ENCODE measurements at places on chromosomes 11 and 22.

GRCh38 chr11:32312865-32313403 lies 122.4 kb downstream of the WT1 start:
- no peak for DNase-seq

DNA sequence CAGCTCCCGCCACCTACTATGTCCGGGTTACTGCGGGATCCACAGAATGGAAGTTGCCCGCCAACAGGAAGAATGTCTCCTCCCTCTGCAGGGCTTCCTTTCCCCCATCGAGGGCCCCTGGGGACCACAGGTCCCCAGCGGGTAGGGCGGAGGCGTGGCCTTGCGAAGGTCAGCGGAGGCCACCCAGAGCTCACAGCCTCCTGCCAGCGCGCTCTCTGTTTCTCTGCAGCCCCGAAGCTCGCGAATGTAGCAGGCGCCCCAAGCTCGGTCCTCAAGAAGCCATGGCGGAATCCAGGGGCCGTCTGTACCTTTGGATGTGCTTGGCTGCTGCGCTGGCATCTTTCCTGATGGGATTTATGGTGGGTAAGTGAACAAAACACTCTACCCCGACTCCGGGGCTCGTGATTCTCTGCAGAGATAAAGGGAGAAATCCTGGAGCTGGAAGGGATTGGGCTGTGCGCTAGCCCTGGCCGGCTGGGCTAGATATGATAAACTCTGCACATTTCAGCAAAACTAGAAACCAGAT lies at the start of gene NAALAD2:
TSS of gene NAALAD2 (plus strand) at position 186 of the 526 bp plus-strand sequence. CDS start at position 282, 96 bp downstream.
- no peak for DNase-seq

DNA sequence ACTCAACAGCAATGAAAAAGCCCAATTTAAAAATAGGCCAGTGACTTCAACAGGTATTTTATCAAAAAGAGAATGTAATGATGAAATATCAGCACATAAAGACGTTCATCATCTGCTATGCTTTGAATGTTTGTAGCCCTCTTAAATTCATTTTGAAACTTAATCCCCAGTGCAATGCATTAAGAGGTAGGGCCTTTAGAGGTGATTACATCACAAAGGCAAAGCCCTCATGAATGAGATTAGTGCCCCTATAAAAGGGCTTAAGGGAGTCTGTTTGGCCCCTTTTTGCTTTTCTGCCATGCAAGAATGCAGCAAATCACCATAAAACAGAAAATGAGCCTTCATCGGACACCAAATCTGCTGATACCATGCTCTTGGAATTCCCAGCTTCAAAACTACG lies 637.0 kb downstream of the DLG2 start:
- no peak for DNase-seq

DNA sequence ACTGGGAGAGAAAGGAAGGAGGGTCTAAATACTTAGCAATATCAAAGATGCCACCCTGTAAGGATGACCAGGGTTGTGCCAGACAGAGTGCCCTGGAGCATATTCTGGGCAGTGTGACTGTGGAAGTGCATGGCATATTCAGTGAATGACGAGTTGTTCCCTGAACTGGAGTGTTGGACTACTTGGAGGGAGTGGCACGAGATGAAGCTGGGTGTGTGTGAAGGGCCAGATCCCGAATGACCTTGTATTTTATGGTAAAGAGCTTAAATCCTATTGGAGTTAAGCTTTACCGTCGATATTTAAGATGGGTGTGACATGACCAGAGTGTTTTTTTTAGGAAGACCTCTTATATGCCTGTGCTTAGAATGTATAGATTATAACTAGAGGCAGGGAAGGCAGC lies 48.8 kb downstream of the STIM1 start:
- no peak for DNase-seq

DNA sequence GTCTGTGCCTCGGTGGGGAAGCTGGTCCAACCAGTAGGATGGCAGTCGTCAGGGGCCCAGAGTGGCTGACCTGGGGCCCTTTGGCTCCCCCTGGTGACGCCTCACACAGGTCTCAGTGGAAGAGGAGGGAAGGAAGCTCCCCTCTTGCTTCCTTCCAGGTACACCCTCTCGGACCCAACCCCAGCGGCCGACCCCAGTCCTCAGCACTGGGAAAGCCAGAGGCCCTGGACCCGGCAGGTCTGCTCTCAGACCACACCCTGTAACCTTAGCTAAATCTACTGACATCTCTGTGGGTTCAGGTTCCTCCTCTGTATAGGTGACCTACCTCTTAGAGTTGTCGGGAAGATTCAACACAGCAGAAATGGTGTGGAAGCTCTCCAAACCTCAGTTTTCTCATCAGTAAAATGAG lies 3.4 kb upstream of the SCUBE1 start:
- peak; percentile 48 for DNase-seq

GRCh38 chr11:6419009-6419631 lies at the start of gene APBB1:
Gene APBB1, minus strand, starts transcription at chr11:6419094. Its CDS starts 7,747 bp downstream, at chr11:6411347.
- DNase-seq, result peak; percentile 35

DNA sequence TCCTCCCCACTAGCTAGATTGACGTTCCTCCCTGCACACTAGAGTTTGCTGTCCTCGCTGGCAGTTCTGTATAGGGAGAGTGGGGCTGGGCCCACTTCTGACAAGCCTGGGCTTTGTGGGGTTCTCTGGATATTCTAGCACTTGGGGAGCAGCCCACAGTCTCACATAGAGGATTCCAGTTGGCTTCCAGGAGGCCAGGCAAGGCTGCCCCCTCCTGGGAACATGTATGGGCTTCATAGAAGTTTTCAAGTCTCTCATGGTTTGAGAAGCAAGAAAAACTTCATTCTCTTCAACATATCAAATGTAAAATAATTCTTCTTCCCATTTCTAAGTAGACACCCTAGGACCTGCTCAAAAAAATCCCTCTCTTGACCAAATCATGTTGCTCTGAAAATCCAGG lies 87.5 kb downstream of the NAV2 start:
- DNase-seq, result no peak

- DNase-seq, result no peak
These were observed 47.9 kb upstream of the RAB1B start for GRCh38 chr11:66220566-66220935.

DNA sequence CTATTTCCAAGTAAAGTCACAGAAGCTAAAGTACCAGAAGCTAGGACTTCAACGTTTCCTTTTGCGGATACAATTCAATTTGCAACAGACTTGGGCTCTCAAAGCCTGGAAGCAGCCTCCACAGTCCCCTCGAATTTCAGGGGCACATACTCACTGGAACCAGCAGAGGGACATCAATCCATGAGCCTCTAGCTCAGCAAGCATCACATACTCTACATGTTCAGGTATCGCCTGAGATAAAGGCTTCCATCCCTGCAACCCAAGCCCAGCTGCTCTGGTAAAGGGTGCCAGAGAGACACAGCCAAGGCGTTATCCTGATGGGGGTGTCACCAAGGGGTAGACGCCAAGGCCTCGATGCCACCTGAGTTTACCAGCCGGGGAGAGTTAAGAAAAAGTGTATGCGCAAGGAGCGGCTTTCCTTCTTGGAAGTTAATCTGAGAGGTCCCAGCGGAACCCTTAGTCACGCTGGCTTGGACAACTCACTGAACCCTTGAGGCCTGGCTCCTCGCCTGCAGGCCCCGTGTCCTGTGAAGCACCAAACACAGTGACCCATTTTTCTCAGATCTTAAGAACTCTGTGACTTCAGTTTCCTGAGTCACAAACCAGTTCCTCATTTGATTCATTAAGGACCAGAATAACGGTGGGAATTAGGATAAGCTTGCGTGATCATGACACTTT lies 13.0 kb downstream of the LTO1 start:
- no peak for DNase-seq

DNA sequence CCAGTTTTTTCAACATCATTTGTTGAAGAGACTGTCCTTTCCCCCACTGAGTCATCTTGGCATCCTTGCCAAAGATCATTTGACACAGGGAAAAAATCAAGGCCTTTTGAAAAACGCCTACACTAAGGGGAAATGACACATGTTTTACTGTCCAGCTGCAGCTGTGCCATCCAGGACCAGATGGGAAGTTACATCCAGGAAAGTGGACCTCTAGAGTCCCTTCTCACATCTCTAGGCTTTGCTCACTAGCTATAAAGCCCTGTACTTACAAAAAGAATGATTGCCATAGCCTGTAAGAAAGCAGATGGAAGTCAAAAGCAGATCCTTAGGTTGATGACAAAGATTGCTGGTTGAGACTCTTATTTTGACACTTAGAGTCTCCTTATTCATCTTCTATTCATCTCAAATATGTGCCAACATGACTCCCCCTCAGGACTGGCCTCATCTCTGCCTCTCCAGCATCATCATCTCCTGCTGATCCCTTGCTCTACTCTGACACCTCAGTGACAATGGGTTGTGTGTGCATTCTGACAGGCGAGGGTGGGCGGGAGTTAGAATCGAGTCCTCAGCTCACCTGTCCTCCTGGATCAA lies 22.8 kb downstream of the OSBP2 start:
- no peak for DNase-seq

DNA sequence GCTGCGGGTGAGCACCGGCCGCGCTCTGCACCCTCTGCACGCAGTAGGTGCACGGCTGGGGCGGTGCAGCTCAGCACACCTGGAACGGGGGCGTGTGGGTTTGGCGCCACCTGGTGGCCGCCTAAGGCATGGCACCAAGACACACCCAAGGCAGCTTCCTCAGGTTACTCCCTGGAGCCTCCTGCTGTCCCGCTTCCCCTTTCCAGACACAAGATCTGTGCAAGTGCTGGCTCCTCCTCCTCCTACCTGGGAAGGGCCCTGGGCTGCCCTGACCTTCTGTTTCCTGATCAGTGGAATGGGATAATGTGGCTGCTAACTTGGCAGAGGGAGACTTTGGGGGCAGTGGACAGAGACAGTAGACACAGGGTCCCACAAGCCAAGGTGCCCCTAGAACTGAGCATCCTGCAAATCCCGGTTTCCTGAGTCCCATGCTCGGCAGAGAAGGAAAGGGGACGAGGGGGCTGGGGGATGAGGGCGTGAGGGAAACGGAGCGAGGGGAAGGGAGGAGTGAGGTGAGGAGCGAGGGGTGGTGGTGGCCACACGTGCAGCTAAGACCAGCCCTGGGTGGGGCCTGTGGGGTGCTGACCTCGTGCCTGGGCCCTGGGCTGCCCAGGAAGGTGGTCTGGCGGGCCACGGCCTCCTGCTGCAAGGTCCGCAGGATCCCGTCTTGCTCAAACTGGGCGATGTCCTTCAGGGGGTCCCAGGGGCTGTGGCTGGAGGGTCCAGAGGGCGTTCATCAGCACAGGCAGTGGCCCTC lies 34.8 kb upstream of the CARS1 start:
- DNase-seq, result peak; percentile 40

DNA sequence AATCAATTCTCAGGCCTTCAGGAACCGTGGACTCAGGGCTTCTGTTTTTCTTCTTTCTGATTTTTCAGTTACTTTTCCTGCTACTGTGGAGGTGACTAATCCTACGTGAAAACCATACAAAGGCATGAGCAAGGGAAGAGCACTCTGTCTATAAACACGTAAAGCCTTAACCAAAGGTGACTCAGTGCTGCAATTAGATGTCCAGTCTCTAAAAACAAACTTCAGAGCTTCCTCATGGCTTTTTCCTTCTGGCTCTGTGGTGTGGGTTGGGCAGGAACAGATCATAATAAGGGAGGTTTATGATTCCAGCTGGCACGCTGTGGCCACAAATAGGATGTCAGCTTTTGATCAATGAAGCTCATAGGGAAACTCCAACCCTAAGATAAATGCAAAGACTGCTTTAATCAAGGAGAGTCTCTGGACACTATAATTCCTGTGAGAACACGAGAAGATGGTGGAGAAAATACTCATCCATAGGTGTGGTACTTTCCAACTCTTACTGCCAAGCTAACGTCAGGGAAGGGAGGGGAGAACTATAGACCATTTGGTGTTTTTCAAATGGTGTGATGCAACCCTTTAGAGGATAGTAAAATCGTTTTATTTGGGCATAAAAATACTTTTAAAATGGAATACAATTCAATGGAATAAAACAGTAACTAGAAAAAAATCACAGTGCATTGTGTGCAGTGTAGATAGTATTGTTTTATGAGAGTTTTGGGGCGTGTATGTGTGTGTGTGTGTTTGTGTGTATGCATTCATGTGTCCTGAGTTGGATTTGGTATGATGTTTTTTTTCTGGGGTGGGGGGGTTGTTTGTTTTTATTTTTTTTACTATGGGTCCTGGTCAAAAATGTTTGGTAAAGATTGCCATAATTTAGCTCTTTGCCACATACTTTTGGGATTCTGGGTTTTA lies at the start of gene NXPE2:
TSS of gene NXPE2 (plus strand) at position 403 of the 912 bp plus-strand sequence. CDS start at position 452, 49 bp downstream.
- DNase-seq, result no peak

DNA sequence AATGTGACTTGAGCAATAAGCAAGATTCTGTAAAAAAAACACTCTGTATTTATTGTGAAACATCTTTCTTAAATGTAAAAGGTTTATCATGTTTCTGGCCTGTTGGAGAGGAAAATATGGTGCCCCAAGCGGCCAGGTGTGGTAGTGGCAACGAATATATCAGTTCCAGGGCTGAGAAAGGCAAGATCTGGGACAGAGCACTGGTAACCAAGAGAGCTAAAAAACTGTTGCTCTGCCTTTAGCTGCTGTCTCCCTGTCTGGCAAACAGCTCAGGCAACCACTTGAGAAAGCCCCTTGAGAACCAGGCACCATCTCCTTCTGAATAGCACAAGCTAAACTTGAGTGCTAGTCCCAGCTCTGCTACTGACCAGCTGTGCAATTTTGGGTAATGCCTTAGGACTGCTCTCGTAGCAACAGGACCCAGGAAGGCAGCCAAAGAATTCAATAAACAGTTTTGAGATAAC lies 129.9 kb downstream of the KCNC1 start:
- no peak for DNase-seq

GRCh38 chr11:62805961-62806441 lies 761 bp upstream of the NXF1 start:
- DNase-seq, result no peak

GRCh38 chr11:110011595-110011994 lies 81.6 kb upstream of the ZC3H12C start:
- no peak for DNase-seq

DNA sequence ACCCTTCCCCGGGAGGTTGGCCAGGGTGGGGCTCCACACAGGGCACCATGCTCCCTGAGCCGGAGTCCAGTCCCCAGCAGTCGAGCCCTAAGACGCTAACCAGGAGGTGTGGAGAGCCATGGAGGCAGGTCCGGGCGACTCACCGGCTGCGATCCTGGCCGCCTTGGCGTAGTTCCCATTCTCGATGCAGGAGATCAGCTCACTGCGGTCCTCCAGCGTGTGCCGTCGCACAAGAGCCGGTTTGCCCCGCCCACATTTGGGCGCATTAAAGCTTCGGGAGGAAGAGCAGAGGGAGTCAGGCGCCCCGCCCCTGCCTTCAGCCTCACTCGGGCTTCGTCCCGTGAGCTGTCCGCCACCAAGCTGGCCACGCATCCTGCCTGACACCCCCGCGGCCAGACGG lies 50.8 kb downstream of the BRD1 start:
- DNase-seq, result no peak

DNA sequence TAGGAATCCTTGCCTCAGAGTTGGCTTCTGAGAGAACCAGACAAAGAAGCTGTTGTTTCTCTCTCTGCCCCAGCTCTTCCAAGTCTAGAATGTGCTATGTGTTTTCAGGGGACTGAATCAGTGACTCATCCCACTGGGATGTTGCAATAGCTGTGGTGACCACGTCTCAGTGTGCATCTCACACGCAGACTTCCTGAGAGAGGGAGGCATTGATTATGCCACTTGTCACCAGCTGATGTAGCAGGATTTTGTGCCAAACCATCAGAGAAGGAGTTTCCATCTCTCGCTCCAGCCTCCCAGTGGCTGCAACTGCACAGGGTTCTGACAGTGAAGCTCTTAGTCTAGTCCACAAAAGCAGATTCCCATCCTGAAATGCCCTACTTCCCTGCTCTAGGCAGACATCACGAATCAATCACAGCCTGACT lies 455.8 kb downstream of the MIAT start:
- DNase-seq, result no peak

All from activated naive CD8-positive, alpha-beta T cell treated with anti-CD3 and anti-CD28 coated beads, Interleukin-2, amount 50 U/mL, for 16 hours (primary cell).